ENCODE measurements at places on chromosomes 4 and X.

- no peak for DNase-seq
Observed at GRCh38 chrX:147838465-147839131, 73.1 kb upstream of the FMR1 start.

DNA sequence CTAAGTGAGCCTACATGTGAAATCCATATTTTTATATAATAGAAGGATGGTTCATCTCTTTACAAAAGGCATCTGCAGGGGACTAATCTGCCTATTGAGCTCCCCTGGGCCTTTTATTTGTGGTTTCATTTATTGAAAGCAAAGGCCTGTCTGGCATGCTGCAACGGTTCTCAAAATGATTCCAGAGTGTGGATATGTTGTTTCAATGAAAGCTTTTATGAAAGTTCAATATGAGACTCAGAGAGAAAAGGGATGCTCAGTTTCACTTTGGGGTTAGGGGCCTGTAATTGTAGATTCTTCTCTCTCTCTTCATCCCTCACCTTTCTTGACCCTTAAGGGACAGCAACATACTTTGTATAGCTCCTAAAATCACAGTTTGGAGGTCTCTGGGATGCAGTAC, 204.2 kb upstream of the CASK start:
- no peak for DNase-seq

DNA sequence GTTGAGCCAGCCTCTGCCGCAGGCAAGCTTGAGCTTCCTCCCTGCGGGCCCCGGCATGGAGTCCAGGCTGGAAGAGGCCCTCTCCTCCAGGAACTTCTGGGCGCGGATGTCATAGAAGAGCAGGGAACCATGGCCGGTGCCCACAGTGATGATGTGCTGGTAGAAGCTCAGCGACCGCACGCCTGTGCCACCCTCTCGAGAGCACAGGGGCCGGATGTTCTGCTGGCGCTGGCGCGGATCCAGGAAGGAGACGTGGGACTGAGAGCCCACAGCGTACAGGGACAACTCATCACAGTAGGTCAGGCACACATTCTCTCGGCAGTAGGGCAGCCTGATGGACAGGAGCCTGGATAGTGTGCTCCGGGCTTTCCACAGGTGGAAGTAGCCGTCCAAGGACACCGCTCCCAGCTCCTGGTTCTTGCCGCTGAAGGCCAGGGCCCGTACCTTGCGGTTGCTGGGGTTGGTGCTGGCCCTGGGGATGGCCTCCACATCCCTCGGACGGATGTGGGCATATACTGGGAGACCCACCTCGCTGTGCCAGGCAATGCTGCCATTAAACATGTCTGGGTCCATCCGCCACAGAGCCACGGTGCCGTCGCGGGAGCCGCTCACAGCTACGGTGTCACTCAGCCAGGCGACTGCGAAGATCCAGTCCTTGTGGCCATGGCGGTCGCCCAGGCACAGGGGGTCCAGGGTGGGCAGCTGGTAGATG, 1.2 kb downstream of the DCAF12L2 start:
- DNase-seq: no peak

DNA sequence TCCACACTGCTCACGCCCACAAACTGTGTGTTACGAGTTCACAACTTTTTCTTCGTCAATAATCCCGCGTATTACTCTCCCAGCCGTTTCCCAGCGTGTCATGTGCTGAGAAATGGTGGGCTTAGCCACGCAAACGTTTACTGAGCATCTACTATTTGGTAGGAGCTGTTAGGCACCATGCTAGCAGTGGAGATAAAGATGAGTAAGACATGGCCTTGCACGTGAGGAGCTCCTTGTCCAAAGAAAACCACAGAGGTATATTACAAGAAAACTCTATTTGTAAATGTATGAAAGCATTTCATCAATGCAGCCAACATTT, 821 bp upstream of the TMEM128 start:
- no peak for DNase-seq

DNA sequence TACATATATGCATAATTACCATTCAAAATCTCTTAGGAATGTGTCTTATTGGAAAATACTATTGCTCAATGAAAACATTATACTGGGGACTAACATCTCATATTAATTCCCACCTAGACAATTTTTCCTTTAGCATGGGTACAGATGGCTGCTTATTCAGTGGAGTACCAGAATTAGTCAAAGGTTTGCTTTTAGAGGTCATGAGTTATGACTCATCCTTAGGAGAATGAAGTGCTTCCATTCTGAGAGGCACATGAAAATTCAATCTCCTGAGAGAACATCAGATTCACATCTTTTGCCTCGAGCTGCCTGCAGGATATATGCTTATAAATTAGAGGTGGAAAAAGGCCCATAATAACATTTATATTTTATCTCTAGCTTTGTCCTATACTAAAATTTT, 378.0 kb upstream of the DMD start:
- no peak for DNase-seq

- no peak for DNase-seq
Observed at GRCh38 chr4:57071326-57071725, 38.9 kb downstream of the IGFBP7 start.

DNA sequence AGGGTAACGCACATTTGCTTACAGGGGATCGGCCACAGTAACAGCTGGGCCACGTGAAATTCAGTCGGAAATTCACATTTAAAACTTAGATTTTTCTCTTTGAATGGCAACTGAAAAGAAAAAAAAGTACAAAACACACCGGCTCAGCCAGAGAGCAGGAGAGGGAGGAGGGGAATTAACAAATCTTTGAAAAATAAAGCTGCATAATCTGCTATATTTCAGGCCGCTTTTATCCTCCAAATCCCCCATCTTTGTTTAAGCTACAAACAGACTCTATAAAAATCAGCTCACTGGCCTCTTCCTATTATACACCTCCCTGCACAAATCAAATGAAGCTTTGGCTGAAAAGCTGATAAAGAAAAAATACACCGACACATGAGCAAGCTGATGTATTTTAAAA, 169.1 kb downstream of the LDB2 start:
- no peak for DNase-seq

DNA sequence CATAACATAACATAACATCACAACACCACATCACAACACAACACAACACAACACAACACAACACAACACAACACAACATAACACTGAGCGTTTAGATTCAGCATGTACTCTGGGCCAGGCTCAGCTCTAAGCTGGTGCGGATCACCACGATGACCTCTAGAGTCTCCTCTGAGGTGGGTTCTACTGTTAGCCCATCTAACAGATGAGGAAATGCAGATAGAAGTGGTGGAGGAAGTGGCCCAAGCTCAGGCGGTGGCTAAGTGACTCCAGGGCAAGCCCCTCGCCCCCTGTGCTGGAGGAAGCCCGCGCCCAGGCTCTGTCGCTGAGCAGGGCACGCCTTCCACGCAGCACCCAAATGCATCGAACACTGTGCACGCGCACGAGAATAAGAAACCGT, 45.3 kb upstream of the CDKN2AIP start:
- DNase-seq: no peak

DNA sequence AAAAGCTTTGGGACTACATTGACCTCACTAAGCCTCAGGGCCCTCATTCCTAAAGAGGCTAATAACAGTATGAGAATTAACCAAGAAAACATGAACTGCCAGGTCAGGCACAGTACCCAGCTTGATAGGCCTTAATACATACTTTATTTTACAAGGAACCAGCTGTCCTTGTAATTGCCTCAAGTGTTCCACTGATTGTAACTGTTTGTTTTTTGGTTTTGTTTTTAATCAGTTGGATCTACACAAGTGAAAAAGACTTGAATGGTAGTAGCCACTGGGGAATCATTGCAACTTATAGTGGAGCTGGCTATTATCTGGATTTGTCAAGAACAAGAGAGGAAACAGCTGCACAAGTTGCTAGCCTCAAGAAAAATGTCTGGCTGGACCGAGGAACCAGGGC, 35.6 kb downstream of the PKD2 start:
- no peak for DNase-seq

DNA sequence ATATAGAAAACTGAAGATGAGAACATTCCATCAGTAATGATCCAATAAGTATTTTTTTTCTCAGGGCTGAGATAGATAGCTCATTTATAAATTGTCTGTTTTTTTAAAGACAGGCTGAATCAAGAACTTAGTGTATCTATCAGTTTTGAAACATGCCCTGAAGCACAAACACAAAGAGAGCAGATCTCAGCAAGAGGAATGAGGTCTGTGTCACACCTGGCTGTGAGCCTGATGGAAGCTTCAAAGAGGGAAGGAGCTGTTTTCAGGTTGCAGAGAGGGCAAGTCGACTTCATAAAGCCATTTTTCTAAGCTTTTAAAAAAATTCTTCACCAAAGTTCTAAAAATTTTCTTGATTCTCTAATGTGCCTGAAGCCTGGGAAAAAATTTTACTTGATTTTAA, 434.9 kb downstream of the PDGFC start:
- DNase-seq: no peak

- DNase-seq: no peak
Observed at GRCh38 chr4:71494539-71494938, 155.7 kb downstream of the SLC4A4 start.

DNA sequence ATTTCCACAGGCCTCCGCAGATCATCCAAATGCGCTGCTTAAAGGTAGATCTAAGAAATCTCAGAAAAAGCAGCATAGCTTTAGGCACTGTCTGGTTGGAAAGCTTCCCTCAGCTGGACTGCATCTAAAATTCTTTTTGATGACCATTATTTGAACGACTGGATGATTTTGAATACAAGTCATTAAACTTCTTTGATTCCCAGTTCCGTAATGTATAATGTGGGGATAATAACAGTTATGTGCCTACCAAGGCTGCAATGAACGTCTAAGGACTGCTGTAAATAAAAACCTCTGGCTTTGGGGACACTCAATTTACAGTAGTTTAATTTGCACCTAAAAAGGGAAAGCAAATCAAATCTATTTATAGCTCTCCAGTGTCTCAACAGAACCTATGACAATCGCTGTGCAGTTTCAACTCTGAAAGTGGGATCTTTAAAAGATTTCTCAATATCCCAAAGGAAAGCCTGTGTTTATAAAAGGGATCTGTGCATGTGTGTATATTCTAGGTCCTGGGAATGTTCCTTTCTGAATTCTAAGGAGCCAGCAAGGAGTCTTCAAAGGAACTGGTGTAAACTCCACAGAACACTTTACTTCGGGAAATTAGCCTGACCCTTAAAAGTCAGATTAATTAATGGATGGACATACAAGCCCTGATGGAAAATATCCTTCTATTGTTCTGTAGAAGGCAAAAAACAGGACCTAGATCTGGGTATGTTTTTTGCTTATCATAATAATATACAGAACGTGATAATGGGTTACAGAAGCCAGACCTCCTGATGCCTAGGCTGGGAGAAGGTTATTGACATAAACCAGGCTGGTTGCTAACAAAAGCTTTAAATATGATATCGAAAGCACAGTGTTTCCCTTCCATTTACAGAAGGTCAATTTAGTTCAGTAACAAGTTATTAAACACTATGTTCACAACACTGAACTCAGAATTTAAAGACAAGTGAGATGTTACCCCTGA, 53.4 kb downstream of the AFAP1 start:
- no peak for DNase-seq

DNA sequence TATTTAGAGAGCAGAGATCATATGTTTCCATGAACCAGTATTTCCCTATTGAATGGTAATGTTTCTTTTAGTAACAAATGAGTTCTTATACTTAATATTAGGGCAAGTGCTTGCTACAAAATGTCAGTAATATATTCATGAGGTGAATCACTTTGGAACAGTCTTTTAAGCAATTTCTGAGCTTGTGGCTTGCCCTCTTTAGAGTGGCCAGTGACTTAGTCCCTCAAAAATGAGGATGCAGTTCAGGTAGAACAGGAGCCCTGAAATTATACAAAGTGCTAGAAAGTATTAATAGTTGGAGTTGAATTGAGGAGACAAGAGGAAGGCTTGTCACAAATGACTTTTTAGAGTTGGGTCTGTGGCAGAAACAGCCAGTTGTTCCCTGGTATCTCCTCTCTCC, 53.4 kb upstream of the PITX2 start:
- no peak for DNase-seq

GRCh38 chr4:25123236-25123635, 37.0 kb downstream of the SEPSECS start:
- DNase-seq: no peak

DNA sequence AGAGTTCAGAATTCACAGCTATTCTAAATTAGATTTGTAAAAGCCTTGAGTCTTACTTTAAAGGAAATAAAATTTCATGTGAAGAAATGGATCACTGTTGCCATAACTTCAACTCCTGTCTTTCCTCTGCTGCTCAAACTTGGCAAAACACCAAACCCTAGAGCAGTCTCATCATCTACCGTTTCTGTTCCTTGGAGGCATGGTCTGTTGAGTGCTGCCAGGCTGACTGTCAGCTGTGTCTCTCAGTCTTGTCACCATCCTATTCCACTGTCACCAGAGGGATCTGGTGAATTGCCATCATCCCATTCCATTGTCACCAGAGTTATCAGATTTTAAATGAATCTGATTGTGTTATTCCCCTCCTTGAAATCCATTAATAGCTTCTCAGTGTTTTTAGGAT, 55.6 kb downstream of the STIM2 start:
- DNase-seq: no peak

GRCh38 chr4:7197910-7198309, 5.6 kb downstream of the SORCS2 start:
- DNase-seq: no peak

- no peak for DNase-seq
Observed at GRCh38 chr4:152659806-152660205, 20.0 kb downstream of the TMEM154 start.

DNA sequence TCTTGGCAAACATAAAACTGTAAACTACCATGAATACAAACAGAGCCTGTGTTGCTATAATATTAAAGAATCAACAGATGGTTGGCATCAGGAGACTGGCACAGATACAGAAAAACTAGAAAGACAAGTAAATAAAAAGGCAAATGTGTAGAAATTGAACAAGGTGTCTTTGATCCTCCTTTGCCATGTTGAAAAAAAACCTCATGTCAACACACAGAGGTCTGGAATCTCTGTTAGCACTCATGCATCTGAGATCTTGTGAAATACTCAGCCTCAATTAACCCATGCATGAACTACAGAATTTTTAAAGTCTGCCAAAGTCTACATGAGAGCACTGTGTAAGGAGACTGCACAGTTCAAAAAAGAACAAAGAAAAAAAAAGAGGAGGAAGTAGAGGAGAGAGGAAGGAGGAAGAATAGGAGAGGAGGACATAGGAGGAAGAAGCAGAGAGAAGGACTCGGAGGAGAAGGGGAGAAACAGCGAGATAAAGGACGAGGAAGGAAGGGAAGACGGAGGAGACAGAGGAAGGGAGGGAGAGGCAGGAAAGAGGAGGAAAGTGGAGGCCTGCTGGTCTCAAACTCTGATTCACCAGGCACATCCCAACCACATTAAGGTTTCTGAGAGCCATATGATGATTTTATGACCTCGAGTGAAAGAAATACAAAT, 52.8 kb downstream of the PRDM5 start:
- no peak for DNase-seq

All from stimulated activated CD4-positive, alpha-beta T cell treated with anti-CD3 and anti-CD28 coated beads, Interleukin-1b, Interleukin-23, amount 100 ng/mL, for 1 hour (primary cell).